ENCODE measurements at places on chromosomes 12 and 14.

DNA sequence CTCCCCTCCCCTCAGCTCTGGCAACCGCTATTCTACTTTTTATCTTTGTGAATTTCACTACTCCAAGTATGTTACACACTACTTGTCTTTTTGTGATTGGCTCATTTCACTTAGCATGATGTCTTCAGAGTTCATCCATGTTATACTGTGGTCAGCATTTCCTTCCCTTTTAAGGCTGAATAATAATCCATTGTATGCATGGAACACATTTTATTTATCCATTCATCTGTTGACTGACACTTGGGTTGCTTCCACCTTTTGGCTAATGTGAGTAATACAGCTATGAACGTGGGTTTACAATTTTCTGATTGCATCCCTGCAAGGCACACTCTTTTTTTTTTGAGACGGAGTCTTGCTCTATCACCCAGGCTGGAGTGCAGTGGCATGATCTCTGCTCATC lies 53.0 kb upstream of the FUT8 start:
- no peak for DNase-seq

DNA sequence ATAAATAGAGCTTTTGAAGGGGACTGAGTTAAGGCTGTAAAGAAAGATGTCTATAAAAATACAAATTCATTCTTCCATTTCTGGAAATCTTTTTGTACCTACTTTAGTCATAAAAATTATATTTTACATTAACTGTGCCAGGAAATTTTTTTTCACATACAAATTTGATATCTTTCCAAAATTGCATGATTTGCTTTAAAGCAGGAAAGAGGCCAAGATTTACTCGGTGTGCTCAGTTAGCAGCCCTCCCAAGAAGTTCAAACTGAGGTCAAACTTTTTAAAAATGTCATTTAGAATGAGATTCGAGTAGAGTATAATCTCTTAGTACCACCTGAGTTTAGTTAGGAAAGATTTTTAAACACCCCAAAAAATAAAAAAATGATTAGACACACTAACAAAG lies 173.2 kb upstream of the GRIP1 start:
- DNase-seq, result no peak

- DNase-seq, result no peak
These were observed 21.5 kb upstream of the GNS start for GRCh38 chr12:64780531-64781279.

DNA sequence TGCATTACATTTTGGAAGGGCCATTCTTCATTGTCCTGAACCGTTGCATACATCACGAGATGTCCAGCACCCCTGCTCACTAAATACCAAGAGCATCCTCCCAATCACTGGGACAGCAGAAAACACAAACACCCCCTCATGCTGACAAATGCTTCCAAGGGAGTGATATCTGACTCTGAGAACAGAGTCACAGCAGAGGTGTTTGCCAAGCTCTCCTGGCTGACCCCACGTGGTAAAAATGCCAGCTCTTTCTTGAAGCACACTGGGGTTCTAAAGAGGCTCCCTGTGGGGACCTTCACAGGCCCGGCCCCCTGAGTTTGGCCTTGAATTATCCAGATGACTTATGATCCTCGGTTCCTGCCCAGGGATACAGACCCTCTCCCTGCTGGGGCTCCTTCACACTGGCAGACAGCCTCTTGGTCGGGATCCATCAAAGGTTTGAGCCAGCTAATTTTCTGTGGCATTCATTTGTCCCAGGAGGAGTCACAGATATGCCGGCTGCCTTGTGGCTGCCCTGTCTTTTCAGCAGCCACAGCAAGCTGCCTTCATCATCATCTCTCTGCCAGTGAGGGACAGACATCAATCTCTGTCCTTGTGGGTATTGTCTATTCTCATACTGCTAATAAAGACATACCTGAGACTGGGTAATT lies 43.1 kb upstream of the PSMC1 start:
- DNase-seq, result no peak

DNA sequence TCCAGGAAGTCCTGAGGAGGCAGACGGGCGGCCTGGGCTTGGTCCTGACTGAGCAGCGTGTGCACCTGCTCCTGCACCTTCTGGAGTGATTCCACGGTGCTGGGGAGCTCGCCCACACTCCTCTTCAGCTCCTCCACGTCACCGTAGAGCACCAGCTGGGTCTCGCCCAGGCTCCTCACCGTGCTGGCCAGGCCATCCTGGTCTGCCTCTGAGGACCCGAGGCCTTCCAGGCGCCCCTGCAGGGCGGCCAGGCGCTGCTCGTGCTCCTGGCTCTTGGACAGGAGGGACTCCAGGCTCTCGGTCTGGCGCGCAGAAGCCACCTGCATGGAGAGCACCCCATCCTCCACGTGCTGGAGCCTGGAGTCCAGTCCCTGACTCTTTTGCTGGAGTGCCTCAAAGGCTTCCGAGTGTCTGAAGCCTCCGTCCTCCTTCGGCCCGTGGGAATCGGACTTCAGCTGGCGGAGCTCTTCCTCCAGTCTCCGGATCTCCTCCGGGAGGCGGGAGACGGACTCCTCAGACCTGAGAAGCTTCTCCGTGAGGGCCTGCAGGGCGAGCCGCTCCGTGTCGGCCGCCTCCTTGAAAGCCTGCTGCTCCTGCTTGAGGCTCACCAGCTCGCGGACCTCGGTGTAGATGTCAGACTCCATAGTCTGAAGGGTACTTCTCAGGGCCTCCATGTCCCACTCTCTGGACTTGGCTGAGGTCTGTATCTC lies 8.4 kb downstream of the CKAP4 start:
- no peak for DNase-seq

- DNase-seq, result no peak
These were observed 6.7 kb upstream of the CD163L1 start for GRCh38 chr12:7450667-7451066.

DNA sequence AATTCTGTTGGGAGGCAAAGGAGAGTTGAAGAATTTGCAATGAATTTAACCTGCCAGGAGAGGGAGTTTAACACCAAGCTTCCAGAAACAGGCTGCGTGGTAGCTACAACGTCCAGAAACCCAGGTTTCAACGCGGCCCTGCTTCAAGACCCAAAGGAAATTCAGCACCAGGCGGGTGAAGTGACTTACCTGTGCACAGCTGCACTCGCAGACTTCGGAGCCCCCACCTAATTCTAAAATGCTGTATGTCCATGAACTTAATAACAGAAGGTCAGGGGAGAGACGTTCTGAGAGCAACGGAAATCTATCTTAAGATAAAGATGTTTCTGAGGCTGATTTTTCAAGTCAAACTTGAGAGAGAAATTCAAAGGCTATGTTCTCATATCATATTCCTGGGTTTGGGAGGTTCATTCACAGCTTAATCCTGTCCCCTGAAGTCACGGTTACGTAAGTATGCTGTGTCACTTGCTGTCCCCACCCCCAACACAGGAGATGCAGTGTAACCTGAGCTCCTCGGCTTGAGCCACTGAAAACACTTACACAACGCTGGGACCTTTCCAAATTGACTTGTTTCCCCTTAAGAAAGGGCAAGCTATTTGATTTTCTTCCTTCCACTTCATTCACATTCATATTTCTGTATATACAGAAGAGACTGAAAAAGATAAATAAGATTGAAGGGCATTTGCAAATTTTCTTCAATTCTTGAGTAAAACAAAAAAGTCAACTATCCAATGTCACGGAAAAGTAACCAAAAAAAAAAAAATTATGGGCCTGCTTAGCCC lies 22.7 kb downstream of the CLIP1 start:
- peak; percentile 82 for DNase-seq

GRCh38 chr14:104964546-104964945 lies 13.6 kb downstream of the AHNAK2 start:
- DNase-seq, result no peak

DNA sequence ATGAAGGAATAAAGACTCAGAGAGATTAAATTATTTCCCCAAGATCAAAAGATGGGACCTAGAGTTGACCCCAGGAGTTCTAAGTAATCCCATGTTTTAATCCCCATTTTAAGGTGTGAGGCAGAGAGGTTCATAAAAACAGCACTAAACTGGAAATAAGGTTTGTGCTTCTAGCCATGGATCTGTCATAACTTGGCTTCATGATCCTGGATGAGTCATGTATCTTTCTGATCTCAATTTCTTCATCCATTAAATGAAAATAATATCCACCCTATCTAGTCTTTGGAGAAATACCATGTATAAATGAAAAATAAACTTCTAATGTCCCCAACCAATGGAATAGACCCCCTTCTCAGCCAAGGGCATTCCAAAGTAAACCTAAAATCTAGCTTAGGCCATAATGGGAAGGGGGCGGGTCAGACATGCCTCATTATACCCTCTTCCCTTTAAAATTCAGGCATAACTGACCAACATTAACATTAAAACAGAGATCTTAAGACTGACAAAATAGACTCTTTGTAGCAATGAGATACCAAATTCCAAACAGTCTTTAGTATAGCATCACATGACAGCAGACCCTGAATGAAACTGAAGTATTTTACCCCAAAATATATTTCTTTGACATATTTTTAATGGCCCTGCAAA lies 47.8 kb downstream of the SLC41A2 start:
- DNase-seq, result no peak

DNA sequence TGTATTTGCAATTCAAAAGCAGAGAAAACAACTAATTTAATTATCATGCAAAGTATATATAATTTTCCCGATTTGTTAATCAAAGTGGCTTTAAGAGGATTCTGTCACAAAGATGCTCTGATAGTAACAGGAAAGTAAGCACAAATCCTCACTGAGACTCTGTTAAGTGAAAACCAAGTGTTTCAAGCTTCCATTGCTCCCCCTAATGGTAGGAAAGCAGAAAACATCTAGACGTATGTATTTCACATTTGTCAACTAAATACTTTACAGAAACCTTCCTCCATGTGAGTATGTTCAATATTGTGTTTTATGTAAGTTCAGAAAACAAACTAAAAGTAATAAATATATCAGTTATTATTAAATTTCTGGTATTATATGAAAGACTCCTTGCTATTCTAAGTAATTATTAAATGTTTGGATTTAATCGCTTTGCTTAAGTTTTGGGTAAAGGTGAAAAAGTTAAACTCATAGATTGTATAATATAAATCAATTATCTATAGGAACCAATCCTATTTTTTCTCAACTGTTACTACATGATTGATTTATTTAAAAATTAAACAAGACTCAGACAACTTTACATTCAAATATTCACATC lies 1.5 kb upstream of the NTS start:
- peak; percentile 26 for DNase-seq

- no peak for DNase-seq
These were observed 79.6 kb downstream of the PITPNM2 start for GRCh38 chr12:123071099-123071800.

GRCh38 chr14:73739174-73739898 lies 25.2 kb upstream of the PNMA1 start:
- no peak for DNase-seq

GRCh38 chr14:75044752-75045151 lies 6.5 kb downstream of the MLH3 start:
- no peak for DNase-seq

DNA sequence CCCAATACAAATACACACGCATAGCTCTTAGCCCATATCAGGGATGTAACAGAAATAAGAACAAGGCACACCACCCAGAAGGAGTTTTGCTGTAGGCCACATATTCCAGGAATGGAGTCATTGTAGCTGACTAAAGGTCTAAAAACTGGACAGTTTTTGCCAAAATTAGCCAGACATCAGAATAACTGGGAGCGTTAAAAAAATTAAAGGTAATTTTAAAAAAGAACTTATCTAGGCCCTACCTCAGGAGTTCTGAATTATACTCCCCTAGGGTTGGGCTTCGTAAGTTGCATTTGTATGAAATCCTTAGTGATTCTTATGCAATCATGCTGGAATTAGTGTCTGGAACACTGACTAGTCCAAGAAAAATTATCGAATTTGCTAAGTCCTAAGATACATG lies 987.7 kb downstream of the GALC start:
- no peak for DNase-seq

- DNase-seq, result no peak
These were observed 841.4 kb downstream of the FSCB start for GRCh38 chr14:43665570-43666267.

DNA sequence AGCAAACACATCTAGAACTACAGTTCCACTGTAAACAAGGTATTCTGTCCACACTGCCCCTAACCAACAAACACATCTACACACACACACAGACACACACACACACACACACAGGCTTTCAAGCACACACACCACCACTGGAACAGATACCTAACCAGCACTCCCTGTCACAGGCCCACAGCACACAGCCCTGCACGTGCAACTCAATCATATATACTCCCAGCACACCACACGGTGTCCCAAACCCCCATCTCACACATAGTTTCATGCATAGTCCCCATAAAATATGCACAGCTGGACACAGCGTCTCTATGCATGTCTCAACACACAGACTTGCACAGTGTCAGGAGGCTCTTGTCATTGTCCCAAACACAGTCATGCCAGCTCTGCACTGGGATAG lies 27.6 kb downstream of the KRT8 start:
- no peak for DNase-seq

GRCh38 chr12:5593086-5593485 lies 161.2 kb downstream of the NTF3 start:
- DNase-seq, result no peak

All from RCC 7860 (cell line).